Stimulated activated CD4-positive, alpha-beta T cell treated with anti-CD3 and anti-CD28 coated beads, Interleukin-15, amount 100 ng/mL, for 1 hour (primary cell): ENCODE measurements at places on chromosomes 3 and 15.
A peak's percentile ranks its signal among the peaks of the same experiment; 100 is the strongest.

GRCh38 chr3:25663869-25664811, 567 bp downstream of the TOP2B start:
- DNase-seq = peak; percentile 31

DNA sequence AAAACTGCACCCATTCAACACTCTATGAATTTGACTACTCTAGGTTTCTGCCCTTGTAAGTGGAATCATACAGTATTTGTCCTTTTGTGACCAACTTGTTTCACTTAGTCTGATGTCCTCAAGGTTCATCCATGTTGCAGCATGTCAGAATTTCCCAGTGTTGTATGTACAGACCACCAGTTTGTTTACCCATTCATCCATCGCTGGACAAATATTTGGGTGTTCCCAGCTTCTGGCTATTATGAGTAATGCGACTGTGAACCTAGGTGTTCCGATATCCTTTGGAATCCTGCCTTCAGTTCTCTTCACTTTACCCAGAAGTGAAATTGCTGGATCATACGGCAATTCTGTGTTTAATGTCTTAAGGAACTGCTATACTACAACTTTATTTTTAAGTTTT, 12.6 kb downstream of the RPL32 start:
- DNase-seq = no peak

DNA sequence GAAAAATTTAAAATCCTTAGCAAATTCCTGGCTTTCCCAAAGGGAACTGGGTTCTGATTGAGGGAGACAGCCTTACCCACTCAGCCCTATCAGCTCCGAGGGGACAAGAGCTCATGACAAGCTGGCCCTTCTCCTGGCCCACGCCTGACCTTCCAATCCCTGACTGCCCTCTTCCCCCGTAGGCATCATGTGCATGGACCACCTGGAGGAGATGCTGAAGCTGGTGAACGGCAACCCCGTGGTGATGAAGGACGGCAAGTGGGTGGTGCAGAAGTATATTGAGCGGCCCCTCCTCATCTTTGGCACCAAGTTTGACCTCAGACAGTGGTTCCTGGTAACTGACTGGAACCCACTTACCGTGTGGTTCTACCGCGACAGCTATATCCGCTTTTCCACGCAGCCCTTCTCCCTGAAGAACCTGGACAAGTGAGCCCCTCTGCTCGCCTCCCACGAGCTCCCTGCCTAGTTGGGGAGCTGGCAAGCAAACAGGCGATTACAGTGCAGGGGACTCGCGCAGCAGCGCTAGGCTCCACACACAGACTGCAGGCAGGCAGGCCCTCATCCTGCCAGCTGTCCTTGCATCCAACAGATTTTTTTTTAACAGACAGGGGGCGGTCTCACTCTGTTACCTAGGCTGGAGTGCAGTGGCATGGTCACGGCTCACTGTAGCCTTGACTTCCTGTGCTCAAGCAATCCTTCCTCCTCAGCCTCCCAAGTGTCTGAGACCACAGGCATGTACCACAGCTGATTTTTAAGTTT, 16.8 kb downstream of the RPUSD3 start:
- DNase-seq = no peak

DNA sequence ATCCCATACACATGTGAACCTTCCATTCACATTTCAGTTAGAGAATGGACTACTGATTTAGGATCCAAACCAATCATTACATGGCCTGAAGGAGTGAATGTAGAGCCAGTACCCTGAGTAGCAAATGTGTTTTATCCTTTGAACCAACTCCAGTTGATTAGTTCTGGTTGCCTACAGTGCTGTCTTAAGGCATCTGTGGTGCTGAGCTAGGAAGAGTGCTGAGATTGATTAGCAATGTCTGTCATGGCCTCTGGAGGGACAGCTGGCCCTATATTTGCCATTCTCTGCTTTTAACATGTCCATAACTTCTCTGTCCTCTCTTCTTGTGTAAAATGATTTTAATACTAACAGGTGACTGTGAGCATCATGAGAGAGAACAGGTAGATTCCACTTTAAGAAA, 11.1 kb downstream of the LRTM1 start:
- no peak for DNase-seq

DNA sequence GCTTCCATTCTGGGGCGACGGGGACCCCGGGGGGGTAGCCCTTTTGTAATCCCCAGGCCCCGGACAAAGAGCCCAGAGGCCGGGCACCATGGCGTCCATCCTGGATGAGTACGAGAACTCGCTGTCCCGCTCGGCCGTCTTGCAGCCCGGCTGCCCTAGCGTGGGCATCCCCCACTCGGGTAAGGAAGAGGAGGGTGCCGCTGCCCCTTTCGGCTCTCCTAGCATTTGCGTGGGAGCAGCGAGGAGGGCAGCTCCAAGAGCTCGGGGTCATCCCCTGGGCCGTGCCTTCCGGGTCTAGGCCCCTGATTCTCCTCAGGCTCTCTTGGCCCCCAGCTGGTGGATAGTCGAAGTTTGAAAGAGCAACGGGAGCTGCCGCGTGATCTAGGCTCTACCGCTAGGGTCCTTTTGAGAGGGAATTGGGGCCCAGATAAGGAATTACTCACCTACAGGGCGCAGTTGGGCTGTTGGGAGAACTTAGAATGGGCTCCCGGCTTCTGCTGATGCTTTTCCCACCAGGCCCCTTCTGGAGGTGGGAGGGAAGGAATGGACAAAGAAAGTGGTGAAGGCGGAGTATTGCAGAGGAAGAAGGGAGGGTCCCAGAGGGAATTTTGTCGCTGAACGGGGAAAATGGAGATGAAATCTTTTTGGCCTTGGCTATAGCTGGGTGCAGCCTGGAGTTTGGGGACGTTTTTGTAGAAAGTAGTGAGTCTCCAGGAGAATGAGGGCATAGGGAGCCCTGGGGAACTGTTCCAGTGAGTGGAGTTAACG, 615 bp downstream of the VPS18 start:
- DNase-seq = peak; percentile 23

DNA sequence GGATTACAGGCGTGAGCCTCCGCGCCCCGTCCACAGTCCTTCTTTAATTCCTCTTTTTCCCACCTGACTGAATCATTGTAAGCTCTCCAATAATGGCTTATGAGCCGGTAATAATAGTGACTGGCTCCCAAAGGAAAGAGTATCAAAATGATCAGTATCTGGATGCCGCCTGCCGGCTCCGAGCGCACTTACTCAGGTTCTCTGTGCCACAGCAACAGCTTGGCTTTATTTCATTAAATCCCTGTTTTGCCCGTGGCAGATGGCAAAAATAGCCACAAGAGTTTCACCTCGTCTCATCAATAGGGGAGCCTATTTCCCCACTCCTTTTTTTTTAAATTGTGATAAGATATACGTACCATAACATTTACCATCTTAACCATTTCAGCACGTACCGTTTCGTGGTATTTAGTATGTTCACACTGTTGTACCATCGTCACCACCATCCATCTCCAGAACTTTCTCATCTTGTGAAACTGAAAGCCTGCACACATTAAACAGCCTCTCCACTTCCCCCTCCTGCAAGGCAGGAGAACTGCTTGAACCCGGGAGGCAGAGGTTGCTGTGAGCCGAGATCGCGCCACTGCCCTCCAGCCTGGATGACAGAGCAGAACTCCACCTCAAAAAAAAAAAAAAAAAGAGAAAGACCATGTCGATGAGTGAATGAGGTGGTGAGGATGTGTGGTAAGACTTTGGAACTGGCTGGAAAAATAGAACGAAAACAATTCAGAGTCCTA, 80.7 kb upstream of the DLG1 start:
- DNase-seq = no peak

DNA sequence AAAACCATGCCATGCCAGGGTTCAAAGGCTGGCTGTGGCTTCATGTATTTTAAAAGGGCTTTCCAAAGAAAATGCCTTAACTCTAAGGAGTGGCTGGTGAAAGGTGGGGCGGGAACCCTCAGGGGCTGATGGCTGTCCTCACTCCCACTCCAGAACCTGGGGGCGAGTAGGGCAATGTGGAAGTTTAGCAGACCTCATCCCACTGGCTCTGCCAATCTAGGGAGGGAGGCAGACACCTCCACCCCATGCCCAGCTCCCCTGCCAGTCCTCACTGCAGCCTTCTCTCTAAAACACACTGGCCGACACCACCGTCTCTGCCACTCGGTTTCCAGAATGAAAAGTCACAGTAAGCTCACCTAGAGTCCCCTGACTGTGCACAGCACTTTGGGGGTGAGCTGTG, 99.5 kb downstream of the TMEM266 start:
- no peak for DNase-seq

GRCh38 chr3:44862226-44862637, 520 bp downstream of the TMEM42 start:
- DNase-seq = no peak

DNA sequence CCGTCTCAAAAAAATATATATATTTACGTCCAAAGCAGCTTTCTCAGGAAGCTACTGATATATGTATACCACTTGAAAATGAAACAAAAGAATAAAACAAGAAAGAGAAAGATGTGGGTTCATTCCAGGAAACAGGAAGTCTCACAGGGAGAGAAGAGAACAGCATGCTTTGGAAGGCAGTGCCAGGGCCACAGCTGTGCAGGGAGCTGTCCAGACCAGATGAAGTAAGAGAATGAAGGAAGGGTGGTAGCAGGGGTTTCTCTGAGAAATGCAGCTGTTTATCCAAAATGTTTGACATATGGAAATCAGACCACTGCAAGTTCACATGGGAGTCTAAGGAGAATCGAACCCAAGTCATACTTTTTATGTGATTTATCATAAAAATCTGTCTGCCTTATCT, 8.9 kb upstream of the GPR27 start:
- DNase-seq = no peak
